ENCODE measurements at places on chromosomes 13 and 19. TPM values are rescaled to one million over a fixed set of nuclear protein-coding genes. Genes with fewer than 3 reads are reported as not detected.

GRCh38 chr13:105272660-105273631 is 1262.5 kb downstream of the EFNB2 start:
- no peak overlapping the region for H3K4me3 ChIP-seq
- H3K27ac ChIP-seq = no peak overlapping the region
- peak; percentile 23 for DNase-seq
- H3K36me3 ChIP-seq = no peaks in the 10 kb centered on the region

DNA sequence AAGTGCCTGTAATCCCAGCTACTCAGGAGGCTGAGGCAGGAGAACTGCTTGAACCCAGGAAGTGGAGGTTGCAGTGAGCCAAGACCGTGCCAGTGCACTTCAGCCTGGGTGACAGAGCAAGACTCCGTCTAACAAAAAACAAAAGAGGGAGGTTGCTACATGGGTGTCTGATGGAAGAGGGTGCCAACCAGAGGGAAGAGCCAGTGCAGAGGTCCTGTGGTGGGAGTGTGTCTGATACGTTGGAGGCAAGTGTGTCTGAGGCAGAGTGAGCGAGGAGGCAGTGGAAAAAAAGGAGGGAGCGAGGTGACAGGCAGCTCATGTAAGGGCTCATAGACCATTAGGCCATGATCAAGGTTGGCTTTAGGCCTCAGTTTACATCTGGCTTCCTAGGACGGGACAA is 6.8 kb downstream of the PDE4A start:
- H3K36me3 ChIP-seq = no peaks in the 10 kb centered on the region
- no peak for DNase-seq

DNA sequence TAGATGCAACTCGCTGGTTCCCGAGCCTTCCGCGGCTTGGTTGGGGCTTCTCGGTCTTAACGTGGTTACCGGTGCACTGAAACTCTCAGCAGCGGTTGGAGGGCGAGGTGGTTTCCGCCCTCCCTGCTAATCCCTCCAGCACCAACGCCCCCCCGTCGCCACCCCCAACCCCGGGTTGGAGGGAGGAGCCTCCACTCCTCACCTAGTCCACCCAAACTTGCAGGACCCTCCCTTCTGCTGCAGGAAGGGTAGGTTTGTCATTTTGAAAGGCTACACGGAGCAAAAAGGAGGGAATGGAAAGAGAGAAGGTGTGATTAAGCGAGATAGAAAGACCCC is 465.0 kb downstream of the ITGBL1 start:
- peak; percentile 45 for DNase-seq
- no peak overlapping the region for H3K4me3 ChIP-seq
- H3K27ac ChIP-seq = no peak overlapping the region
- no peaks in the 10 kb centered on the region for H3K36me3 ChIP-seq
- no peaks in the 10 kb centered on the region for H3K27me3 ChIP-seq

Gene SYNE4
- 21.0 TPM for total RNA-seq

Gene PROZ
- not detected for total RNA-seq

Gene MEIS3
- total RNA-seq = 3.8 TPM

Gene LENG9
- total RNA-seq = 6.9 TPM

Gene CERS1
- total RNA-seq = not detected

Measured in upper lobe of left lung (tissue), 6 donors.